ENCODE measurements at places on chromosomes 3 and 15.

DNA sequence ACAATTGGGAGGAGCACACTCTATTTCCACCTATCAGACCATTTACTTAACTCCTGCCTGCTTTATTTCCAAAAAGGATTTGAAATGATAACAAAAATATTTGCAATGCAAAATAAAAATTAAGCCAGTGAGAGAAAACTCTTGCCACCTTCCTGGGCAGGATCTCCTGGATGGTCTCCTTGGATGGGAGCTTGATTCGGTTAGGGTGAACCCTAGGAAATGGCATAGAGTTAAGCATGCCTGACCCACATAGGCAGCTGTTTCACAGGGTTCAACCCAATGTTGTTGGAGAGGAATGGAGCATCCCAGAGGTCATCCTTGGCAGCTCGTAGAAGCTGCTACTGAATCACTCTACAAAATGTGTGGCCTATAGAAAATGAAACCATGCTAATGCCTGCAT is 83.8 kb downstream of the TGFBR2 start:
- no peak for DNase-seq

- DNase-seq = no peak
Observed at GRCh38 chr3:51945031-51945840, 3.1 kb downstream of the PARP3 start.

DNA sequence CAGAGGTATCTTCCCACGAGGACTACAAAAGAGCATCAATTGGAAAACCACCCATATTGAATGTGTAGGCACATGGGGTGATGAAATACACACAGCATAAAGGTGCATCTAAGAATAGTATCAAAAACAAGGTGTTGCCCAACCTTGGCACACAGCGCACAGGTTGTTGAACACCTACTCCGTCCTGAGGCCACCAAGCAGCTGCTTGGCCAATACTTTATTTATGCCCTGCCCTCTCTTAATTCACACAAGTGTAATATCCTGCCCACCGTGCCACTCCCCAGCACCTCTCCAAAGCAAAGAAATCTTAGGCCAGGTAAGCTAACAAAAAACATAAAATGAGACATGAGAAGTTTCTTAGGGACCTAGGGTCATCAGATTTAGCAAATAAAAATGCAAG is 31.2 kb downstream of the WWTR1 start:
- no peak for DNase-seq

- no peak for DNase-seq
Observed at GRCh38 chr15:68732451-68732850, 88.2 kb downstream of the ANP32A start.

DNA sequence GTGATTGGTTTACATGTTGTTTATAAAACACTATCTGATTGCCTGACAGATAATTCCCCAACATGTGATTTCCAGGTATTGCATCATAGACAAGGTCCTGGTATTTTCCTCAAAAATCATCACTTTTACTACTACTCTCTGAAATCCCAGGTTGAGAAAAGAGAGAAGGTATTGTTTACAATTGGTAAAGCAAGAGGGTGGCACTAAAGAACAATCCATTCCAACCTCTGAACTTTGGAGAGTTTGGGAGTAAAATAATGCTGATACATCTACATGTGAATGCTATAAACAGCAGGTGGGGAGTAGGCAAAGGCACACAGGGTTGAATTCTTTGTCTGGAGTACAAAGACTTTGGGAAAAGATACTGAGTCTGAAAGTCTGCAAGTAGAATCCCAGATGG is 134.2 kb downstream of the WDR72 start:
- no peak for DNase-seq

DNA sequence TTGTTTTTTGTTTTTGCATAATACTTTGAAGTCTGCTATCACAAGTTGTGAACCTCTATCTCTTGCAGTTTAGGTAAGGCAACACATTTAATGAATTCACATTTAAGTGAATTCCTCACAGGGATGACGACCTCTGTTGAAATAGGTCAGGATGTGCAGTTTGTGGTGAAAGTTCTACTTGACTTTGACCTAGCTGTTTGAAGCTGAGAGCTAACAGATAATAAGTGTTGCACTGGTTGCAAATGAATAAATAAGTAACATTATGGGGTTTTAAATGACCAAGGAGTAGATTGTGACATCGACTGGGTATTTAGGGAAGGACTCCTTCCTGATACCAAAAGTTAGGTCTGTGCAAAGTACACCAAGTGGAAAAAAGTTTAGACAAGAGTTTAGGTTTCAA is 23.9 kb downstream of the NIT2 start:
- DNase-seq = no peak
